ENCODE measurements at places on chromosomes 2 and 18.
A peak's percentile ranks its signal among the peaks of the same experiment; 100 is the strongest.

DNA sequence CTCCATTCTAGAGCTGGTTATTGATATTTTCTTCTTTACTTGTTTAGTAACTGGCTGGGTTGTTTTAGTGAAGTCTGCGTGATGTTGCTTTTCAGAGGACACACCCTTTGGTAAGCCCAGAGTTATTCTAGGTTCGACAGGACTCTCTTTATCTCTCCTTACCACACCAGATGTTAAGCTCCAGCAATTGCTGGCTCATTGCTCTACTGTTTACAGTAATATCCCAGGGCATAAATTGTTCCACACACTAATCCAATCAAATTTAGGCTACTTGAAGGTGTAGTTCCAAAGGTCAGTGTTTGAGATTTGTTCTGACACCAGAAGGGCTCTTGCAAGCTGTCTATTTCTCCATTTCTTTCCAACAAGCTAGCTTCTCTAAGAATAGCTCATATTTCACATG, 506.6 kb downstream of the NR4A2 start:
- no peak for DNase-seq

GRCh38 chr2:219335373-219335786, 2.8 kb upstream of the RESP18 start:
- no peak for DNase-seq

- no peak for DNase-seq
These were observed 162.3 kb upstream of the ZEB2 start for GRCh38 chr2:144682248-144682647.

GRCh38 chr2:8571792-8572499, 109.9 kb upstream of the ID2 start:
- DNase-seq = peak; percentile 36

DNA sequence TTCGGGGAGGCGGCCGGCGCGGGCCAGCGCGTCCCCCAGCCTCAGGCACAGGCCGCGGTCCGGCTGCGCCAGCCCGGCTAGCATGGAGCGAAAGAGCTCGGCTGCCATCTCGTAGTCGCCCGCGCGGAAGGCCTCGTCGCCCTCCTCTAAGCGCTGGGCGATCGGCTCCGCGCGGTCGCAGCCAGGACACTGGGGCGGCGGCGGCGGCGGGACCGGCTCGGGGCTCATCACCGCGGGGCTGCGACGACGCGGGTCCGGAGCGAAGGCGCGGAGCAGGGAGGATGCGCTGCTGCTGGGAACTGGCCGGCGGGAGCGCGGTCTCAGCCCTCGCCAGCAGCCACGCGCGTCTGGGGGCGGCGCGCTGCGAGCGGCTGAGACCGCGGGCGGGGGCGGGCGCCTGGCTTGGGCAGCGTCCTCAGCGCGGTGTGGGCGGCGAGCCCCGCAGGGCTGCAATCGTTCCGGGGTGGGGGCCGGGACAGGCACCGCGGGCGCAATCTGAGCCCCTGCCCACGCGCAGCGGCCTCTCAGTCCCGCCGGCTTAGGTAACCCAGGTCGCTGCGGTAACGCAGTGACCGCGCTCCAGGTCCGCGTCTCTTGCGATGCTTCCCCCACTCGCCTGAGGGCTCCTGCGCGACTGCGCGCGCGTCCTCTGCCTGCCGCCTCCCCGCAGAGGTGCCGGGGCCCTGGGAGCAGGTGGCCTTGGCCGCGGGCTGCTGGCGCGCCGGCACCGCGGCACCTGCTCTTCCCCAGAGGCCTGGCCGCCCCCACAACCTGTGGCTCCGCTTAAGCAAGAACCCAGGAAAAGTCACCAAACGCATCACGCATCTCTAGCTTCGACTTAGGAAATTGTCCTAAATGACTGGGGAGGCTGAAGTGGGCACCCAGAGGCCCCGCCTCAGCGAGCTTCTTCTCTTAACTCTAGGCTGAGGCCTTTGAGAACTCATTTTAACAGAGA, at the start of gene LONRF2:
TSS of gene LONRF2 (minus strand) at position 636 of the 955 bp plus-strand sequence. CDS start at position 228, 408 bp downstream.
- DNase-seq = peak; percentile 52

DNA sequence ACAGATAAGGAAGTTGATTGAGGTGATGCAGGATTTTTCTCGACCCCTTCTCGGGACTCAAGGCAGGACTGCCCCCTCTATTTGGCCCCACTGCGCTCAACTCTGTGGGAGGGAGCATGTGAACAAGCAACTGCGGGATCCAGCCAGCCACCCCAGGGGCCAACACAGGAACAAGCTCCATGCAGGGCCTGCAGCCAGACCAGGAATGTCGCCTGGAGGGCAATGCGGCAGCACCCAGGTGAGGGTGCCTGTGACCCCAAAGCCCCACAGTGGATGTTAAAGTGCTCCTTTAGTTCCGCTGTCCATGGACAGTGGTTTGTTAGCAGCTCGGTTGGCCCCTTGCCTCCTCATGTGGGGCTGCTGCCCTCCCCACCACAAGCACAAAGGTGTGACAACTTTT, 57.1 kb downstream of the HRH4 start:
- DNase-seq = no peak

GRCh38 chr2:95208106-95208505, 785 bp downstream of the ZNF892 start:
- DNase-seq = no peak

- DNase-seq = no peak
These were observed 18.3 kb upstream of the POLE4 start for GRCh38 chr2:74939919-74940812.

GRCh38 chr2:84389794-84390193, 69.3 kb downstream of the SUCLG1 start:
- DNase-seq = no peak

DNA sequence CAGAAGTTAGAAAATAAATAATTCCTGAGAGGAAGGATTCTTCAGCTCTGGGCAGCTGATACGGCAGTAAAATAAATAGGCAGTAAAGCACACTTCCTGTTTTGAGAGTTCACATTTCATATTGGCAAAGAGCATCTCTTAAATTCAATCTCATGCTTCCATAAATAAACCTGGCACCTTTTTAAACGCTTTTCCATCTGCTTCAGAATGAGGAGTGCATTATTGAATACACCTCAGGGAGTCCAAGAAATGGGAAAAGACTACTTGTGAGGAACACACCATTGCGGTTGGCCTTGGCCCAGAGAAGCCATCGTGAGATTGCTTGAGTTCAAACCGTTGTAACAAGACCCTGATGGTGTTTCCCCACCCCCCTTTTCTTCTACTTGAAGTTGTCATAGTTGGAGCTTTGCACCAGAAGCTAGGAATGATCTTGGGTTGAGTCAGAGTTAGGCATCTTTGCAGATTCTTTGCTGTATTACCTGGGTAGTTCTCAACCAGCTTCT, 123.9 kb downstream of the RDH14 start:
- no peak for DNase-seq

- peak; percentile 53 for DNase-seq
These were observed 122.7 kb downstream of the TWIST2 start for GRCh38 chr2:238970553-238971081.

DNA sequence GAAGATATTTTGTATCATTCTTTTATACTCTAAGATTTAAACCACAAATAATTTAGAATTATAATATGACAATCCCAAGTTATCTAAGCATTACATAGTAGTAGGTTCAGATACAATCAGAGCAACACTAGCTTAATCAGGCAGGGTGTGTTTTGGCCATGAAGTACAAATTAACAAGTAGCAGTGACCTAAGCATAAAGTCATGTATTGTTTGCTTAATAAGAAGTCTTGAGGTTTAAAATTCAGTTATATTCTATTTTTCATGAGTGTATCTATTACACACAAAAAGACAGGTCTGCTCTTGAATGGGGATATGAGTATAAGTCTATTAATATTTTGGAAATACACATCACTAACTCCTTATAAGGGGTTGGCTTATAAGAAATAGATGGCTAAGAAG, 39.9 kb downstream of the DYNAP start:
- no peak for DNase-seq

All from T47D (cell line).